Activated CD4-positive, alpha-beta T cell treated with anti-CD3 and anti-CD28 coated beads for 36 hours (primary cell): ENCODE measurements at places on chromosomes 16 and 17. TPM values are rescaled to one million over a fixed set of nuclear protein-coding genes. Genes with fewer than 3 reads are reported as not detected.
A peak's percentile ranks its signal among the peaks of the same experiment; 100 is the strongest.

DNA sequence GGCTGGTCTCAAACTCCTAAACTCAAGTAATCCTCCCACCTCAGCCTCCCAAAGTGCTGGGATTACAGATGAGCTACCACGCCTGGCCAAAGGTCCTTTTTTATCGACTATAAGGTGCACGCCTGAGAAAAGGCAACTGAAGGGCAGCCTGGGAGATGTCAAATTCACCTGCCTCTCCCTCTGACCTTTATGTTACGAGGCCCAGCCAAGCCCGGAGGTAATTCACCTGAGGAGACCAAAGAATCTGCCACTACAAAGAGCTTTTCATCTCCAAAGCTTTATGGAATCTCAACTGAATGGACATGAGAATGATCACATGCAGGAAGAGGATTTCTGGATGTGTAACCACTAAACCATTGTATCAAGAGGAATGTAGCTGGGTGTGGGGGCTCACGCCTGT, 37.2 kb downstream of the LYRM1 start:
- peaks cover 33% of the 10 kb centered on the region for H3K4me1 ChIP-seq
- no peak overlapping the region for H3K4me3 ChIP-seq
- DNase-seq = no peak
- peaks cover 1% of the 10 kb centered on the region for H3K27me3 ChIP-seq

DNA sequence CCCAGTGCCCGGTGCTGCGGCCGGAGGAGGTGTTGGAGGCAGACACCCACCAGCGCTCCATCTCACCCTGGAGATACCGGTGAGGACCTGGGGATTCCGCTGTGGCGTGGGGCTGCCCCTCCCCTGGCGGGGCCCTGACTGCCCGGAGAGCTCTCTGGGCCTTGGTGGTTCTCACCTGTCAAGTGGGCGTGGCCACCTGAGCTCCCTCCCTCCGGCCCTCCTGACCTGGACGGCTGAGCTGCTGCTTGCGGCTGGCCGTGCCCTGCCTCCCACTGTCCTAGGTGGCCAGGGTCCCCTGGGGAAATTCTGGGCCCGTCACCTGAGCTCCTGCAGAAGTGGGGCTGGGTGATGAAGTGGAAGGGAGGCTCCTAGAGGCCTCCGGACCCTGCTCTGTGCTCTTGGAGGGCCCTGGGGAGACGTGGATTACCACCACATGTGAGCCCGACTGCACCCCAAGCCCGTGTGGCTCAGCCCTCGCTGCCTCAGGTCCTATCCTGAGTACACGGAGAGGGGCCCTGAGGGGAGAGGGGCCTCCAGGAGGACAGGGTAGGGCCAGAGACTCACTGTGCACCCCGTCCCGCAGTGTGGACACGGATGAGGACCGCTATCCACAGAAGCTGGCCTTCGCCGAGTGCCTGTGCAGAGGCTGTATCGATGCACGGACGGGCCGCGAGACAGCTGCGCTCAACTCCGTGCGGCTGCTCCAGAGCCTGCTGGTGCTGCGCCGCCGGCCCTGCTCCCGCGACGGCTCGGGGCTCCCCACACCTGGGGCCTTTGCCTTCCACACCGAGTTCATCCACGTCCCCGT, 1.1 kb downstream of the IL17C start:
- DNase-seq = no peak
- H3K4me3 ChIP-seq = no peak overlapping the region
- H3K36me3 ChIP-seq = peaks cover 11% of the 10 kb centered on the region
- H3K27ac ChIP-seq = no peak overlapping the region
- H3K4me1 ChIP-seq = peaks cover 33% of the 10 kb centered on the region

DNA sequence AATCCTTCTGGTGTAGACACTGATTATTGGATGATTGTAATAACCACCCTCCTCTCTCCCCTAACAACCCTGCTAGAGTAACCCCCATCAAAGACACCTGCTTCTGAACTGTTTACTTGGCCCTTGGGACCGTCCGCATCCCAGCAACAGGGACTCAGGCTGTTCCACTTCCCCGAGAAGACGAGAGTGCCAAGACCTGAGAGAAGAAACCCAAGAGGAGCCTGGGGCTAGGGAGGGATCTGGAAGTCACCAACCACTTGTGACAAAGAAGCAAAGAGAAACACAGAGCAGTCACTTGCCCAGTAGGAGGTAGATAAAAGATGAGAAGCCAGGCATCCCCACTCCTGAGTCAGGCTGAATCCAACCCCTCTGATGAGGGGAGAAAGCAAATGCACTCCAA, 84.3 kb downstream of the CDH11 start:
- no peaks in the 10 kb centered on the region for H3K36me3 ChIP-seq
- H3K27me3 ChIP-seq = peaks cover 1% of the 10 kb centered on the region
- H3K27ac ChIP-seq = no peak overlapping the region

- H3K4me3 ChIP-seq = no peak overlapping the region
- no peaks in the 10 kb centered on the region for H3K4me1 ChIP-seq
- H3K27ac ChIP-seq = no peak overlapping the region
- no peak for DNase-seq
- no peaks in the 10 kb centered on the region for H3K36me3 ChIP-seq
- peaks cover 9% of the 10 kb centered on the region for H3K27me3 ChIP-seq
Observed at GRCh38 chr17:15392326-15392741, 50.9 kb upstream of the TEKT3 start.

DNA sequence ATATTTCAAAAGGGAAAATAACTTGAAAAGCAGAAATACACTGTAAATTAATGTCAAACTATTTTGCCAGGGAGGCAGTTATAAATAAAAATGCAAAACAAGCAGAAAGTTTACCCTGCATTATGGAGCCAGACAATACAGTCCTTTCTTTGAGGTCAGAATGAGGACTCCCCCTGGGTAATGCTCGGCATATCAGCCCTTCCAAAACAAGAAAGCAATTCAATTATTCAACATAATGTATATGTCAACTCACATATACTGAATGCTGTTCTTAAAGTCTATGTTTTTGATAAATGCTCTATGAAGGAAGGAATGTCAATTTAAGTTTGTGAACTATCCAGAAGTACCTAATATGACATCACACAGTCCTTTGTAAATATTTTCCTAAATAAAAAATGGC, 72.4 kb downstream of the TTC19 start:
- H3K4me3 ChIP-seq = no peak overlapping the region
- DNase-seq = no peak
- peaks cover 9% of the 10 kb centered on the region for H3K4me1 ChIP-seq

DNA sequence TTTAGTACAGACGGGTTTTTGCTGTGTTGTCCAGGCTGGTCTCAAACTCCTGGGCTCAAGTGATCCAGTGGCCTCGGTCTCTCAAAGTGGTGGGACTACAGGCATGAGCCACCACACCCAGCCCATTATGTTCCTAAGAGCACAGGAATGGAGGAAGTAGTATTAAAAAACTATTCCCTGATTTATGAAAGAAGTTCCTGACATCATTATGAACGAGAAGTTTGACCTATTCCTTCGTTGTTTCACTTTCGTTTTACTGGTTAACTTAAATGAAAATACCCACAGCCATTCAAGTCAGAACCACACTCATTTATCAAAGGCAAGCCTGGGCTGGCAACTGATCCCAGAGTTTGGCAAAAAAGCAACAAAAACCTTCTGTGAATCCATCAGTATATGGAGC, 13.5 kb upstream of the CBX4 start:
- H3K36me3 ChIP-seq = no peaks in the 10 kb centered on the region
- H3K27me3 ChIP-seq = peaks cover 5% of the 10 kb centered on the region
- H3K4me1 ChIP-seq = peaks cover 8% of the 10 kb centered on the region
- H3K27ac ChIP-seq = no peak overlapping the region

DNA sequence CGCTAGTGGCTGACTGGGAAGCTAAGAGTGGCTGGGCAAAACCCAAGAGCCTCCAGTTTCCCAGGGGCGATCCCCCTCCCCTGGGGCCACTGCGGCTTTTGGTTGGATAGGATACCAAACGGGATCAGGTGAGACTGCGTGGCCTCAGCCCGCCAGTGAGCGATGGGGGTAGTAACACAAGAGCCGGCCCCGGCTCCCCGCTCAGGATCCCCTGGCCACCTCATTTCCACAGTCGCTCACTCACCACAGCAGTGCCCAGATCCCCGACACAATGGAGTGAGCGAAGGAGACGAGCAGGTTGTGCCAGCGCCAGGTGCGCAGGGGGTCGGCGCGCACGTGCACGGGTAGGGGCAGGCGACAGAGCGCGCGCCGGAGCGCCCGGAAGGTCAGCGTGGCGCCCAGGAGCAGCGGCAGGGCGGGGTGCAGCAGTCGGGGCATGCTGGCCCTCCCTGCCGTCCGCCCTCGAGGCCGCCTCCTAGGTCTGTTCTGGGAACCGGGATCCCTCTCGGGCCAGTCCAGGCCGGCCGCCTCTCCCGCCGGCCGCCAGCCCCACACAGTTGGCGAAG, 290 bp downstream of the TLCD1 start:
- H3K27me3 ChIP-seq = no peaks in the 10 kb centered on the region
- H3K27ac ChIP-seq = peak overlapping the region; percentile 90
- H3K4me3 ChIP-seq = peak overlapping the region; percentile 99
- H3K36me3 ChIP-seq = peaks cover 49% of the 10 kb centered on the region

AIPL1 gene
- total RNA-seq = not detected

DNA sequence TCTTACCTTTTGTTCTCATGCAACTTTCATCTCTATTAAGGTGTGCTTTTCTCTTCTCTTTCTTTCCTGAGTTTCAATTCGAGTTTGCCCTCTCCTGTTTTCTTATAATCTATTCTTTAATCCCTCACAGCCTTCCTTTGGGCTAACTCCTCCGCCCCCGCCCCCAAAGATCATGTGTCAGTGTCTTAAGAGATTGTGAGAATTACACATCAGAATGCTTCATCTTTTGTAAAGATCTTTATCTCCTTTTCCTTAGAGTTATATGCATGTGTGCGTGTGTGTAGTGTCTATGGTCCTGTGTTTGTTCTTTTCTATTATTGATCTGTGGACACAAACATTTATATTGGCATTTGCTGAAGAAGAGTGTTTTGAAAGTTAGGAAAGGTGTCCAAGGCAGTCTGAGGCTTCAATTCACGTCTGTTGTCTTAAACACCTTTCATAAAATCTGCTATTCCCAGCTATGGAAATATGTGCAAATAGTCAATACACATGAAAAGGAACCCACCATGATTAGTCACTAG, 6.1 kb upstream of the ALDH3A2 start:
- no peaks in the 10 kb centered on the region for H3K36me3 ChIP-seq
- no peak overlapping the region for H3K4me3 ChIP-seq
- no peak for DNase-seq

DNA sequence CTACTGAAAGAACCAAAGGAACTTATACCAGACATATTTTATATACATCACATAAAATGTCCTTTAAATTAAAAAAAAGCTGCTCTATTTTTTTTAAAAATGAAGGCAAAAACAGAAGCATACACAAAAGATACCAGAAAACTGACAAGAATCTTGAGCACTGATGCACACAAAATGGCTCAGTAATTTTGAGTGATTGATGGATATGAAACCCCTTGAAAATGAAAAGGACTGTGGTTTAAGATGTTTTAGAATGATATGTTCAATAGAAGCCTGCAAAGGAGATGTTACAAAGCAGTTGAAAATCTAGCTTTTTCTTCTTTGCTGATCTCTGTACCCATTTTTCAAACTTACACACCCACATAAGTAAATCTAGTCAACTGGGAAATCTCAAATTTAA, 2.7 kb downstream of the C16orf87 start:
- no peak for DNase-seq
- peaks cover 17% of the 10 kb centered on the region for H3K36me3 ChIP-seq
- no peaks in the 10 kb centered on the region for H3K27me3 ChIP-seq
- H3K4me1 ChIP-seq = peaks cover 51% of the 10 kb centered on the region
- H3K27ac ChIP-seq = no peak overlapping the region
- peak overlapping the region; percentile 51 for H3K4me3 ChIP-seq

SLC46A1 gene
- 3.0 TPM for total RNA-seq

DNA sequence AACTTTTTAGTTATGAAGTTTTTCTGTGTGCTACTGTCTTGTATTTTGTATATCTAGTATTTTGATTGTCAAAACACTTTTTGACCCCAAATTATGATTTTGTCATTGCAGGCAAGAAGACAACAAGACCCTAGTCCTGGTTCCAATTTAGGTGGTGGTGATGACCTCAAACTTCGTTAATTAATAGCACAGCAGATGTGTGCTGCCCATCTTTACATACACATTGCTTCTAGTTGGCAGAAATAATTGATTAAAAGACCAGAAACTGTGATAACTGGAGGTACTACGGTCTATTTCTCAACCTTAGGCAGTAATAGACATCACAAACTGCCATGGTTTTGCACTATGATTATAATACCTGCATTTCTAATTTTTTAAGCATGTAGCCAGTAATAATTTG, 11.1 kb upstream of the PHAF1 start:
- peaks cover 5% of the 10 kb centered on the region for H3K36me3 ChIP-seq
- peaks cover 5% of the 10 kb centered on the region for H3K4me1 ChIP-seq
- no peak overlapping the region for H3K27ac ChIP-seq
- no peak overlapping the region for H3K4me3 ChIP-seq
- H3K27me3 ChIP-seq = no peaks in the 10 kb centered on the region
- no peak for DNase-seq
